ENCODE measurements at places on chromosomes 4 and X.

- no peak for DNase-seq
These were observed 405.4 kb upstream of the TECRL start for GRCh38 chr4:64814616-64815015.

GRCh38 chr4:102761296-102761701, 531 bp upstream of the MANBA start:
- no peak for DNase-seq

DNA sequence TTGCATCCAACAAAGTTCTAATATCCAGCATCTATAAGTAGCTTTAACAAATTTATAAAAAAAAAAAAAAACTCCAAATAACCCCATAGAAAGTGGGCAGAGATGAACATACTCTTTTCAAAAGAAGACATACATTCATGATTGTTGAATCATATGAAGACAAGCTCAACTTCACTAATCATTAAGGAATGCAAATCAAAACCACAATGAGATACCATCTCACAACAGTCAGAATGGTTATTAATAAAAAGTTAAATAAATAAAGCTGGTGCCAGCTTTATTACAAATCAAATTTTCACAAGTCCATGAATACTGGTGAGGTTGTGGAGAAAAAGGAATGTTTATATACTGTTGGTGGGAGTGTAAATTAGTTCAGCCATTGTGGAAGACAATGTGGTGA, 592.0 kb downstream of the IQCM start:
- no peak for DNase-seq

DNA sequence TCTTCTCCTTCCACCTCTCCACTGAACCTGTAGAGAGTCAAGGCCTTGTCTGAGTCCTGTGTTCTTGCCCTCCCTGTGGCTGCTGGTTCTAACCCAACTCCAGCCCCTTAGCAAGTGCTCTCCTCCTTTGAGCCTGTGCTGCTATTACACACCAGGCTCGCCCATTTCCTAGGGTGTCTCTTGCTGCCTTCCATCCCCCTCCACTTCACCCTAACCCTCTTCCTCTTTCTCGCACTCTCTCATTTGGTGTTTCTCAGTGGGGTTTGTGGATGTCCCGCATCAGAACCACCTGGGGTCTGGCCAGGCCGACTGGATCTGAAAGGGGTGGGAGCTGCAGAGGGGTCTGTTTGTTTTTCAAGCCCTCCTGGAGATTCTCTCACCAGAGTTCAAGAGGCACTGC, 156.7 kb downstream of the SPRY1 start:
- DNase-seq, result no peak

- no peak for DNase-seq
These were observed 34.0 kb upstream of the UCP1 start for GRCh38 chr4:140602714-140603113.

DNA sequence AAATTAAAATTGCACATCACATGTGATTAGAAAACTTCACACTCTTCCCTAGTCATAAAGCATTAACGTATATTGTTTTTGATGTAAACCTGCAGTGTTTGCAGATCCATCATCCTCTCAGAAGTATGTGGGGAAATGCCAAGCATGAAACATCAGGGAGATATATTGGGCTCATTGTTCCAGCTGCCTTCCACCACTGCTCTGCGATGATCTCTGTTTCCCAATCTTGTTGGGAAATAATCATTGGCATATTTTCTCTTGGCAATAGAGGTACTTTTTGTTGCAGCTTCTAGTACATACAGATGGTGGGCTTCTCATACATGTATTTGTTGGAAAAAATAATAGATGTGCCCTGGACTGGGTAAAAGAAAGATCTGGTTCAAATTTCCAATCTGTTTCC, 466.3 kb upstream of the HS3ST1 start:
- no peak for DNase-seq

DNA sequence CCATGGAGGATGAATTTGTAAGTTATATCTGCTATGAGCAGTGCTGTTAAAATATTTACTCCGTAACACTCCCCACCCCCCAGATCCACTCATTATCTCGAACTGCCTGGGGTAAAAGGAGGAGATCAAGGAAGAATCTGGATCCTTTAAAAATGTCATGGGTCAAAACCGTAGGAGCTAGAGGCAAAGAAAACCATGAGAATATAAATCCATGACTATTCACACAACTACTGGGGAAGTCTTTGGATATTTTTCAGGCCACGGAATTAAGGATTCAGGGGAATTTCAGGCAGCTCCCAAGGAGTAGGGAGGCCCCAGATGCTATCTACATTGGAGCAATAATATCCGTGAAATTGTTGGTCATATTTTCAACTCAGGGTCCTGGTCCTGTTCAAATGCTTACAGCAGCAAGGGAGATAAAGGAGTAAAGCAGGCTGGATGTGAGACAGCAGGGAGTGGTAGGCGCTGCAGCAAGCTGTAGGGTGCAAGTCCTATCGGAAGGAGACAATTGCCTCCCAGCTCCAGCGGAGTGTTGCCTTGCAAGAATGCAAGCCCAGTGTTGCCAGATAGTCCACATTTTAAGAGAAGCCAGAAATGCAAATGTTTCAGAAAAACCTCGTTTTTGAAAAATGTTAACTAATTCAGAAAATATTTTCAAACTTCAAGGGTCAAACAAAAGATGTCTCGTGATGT, 116.2 kb upstream of the KIT start:
- DNase-seq, result no peak

GRCh38 chrX:133412246-133412645, 3.0 kb downstream of the GPC4 start:
- DNase-seq, result no peak

GRCh38 chr4:61911313-61911756, 711.2 kb downstream of the ADGRL3 start:
- no peak for DNase-seq

- DNase-seq, result no peak
These were observed 587.5 kb upstream of the MAGEB2 start for GRCh38 chrX:29627833-29628232.

- DNase-seq, result no peak
These were observed 190.6 kb downstream of the CCSER1 start for GRCh38 chr4:90317785-90318184.

GRCh38 chr4:113292371-113293042, 243.1 kb downstream of the ANK2 start:
- DNase-seq, result no peak

DNA sequence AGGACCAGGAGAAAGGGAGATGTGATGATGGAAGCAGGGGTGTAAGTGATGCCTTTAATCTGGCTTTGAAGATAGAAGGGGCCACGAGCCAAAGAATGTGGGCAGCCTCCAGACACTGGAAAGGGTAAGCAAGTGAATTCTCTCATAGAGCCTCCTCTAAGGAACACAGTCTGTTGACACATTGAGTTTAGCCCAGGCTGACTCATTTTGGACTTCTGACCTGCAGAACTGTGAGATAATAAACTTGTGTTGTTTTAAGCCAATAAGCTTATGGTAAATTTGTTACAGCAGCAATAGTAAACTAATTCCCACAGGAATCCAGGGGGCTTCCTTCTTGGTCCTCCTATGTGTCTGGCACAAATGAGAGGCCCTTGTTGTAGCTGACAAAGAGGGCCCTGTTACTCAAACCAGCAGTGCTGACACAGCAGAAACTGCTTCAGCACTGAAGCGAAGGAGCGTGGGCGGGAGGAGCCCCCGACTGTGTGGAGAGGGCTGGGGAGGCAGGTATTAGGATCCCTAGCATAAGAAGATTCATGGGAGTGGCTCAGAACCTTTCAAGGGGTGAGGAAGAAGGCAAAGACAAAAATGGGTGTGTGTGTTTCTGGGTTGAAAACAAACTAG, 268.7 kb downstream of the NR3C2 start:
- DNase-seq, result no peak

- DNase-seq, result no peak
These were observed 337.1 kb upstream of the CTSO start for GRCh38 chr4:156290811-156291210.

DNA sequence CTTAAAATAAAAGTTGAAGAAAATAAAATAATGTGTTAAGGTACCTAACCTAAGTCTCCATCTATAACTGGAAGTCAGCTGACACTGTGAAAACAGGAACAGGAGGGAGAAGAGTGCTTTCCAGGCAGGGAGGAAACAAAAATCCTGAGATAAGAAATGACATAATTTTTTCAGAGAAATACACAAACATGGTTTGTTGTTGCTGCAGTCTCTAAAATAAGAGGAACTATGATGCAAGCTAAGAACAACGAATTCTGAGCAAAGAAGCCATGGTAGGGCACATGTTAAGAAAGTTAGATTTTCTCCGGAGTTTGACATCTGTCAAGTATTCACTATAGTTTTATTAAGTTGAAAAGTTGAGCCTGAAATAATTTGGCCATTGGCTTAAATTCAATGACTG, 26.9 kb downstream of the PAPSS1 start:
- DNase-seq, result no peak

DNA sequence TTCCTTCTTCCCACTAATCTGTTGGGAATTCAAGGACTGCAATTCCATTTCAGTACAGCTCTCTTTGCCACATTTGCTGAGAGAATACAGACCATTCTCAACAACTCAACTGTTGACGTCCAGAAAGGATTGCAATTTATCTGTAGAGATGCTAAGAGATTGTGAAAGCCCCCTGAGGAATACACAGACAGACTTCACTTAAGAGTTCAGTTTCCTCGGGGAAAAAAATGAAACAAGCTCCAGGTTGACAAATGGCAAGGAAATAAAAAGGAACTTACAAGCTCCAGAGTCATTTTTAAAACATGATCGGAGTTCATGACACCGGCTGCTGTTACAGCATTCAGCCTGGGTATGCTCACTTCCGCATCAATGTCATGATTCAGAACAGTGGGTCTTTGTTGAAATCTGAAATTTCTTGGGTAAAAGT, 13.8 kb downstream of the TLR10 start:
- no peak for DNase-seq

DNA sequence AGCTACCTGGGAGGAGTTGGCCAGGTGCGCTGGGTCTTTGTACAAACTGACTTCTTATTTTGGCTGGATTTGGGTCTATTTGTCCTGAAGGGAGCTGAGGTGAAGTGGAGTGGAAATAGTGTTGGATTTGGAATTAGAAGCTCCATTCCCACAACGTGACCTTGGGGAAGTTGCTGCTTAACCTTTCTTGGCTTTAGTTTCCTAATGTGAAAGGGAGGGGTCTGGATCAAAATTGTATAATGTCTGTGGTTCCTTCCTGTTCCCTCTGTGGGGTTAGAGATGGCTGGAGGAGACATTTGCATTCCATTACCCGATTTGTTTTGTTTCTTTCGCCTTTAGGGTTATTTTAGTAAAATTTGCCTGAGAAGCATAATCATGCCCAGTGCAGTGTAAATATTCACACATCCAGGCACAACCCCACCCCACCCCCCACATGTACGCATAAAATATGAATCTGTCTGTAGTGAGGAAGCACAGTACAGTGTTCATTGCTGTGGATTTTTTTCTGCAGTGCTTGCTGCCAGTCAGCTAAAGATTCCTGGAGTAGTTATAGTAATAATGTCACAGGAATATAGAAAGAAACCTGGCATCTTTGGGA, 21.5 kb downstream of the JADE1 start:
- no peak for DNase-seq

GRCh38 chrX:19705196-19705769, 182.1 kb downstream of the SH3KBP1 start:
- no peak for DNase-seq

GRCh38 chr4:155657169-155657568, 9.5 kb upstream of the GUCY1A1 start:
- DNase-seq, result no peak

DNA sequence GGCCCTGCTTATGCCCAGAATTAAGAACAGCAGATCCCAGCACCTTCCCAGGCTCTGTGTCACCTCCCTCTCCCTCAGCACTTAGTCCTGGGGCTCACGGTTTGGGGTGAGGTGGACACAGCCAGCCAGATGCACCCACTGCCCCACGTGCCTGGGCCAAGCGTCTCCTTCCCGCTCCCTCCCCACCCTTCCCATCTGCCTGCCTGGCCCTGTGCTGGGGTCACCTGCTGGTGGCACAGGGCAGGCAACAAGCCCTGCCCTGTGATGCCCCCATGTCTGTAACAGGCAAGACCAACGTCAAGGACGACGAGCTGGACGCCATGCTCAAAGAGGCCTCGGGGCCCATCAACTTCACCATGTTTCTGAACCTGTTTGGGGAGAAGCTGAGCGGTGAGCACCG, 5.3 kb downstream of the MYL5 start:
- DNase-seq, result no peak

GRCh38 chr4:3417448-3417847, 24.3 kb upstream of the HGFAC start:
- DNase-seq, result peak; percentile 54

GRCh38 chr4:110195561-110196205, 2.7 kb downstream of the ELOVL6 start:
- no peak for DNase-seq

DNA sequence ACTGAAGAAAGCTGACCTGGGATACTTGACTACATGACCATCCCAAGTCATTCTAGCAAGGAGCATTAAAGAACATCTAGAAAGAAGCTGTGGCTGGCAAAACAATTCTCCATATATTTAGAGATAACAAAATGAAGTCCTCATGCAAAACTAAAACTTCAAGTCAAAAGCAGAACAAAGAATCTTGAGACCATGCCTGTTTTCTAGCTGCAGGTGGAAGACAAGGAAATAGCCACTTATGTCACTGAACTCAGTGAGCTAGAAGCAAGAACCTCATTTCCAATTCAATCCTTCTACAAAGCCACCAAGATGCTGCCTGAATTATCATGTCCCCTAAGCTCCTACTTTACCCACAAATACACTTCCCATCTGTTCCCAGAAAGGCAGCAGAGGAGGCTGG, 13.8 kb downstream of the USP46 start:
- DNase-seq, result no peak

DNA sequence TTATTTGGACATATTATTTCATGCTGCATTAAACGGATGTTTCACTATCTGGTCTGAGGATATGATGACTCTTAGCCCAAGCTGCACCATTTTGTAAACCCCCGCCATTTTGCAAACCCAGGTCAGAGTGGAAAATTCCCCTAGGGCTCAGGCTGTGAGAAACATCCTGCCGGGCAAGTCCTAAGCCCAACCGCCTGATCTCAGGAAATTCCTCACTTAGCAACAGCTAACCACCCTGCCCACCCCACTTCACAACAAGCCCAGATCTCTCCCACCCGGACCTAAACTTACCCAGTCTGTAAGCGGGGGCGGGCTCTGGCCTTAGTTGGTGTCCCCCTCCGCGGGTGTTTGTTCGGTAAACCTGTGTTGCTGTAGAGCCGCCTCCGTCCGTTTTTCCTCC, 2747.1 kb downstream of the PCDH7 start:
- no peak for DNase-seq

DNA sequence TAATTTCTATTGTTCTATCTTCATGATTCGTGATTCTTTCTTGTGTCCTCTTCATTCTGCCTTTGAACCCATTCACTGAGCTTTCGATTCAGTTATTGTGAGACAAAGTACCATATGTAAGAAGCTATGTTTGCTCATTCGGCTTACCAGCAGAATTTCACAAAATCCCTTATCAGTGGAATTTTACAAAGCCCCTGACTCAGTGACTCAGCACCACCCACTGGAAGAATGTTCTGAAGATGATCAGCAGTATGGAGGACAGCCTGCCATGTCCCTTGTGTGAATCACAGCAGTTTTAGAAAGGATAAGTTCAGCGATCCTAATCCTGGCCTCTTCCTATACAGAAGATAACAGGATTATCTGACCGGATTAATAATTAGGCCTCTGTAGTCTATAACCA, 5.8 kb upstream of the UXT start:
- no peak for DNase-seq

Data from natural killer cell treated with Interleukin-12 subunit alpha and Interleukin-12 subunit beta and Interleukin-15 and Interleukin-18, amount 100 ng/mL, for 72 hours (primary cell).